T-helper 17 cell (primary cell): ENCODE measurements at places on chromosomes 16 and 17.
A peak's percentile ranks its signal among the peaks of the same experiment; 100 is the strongest.

DNA sequence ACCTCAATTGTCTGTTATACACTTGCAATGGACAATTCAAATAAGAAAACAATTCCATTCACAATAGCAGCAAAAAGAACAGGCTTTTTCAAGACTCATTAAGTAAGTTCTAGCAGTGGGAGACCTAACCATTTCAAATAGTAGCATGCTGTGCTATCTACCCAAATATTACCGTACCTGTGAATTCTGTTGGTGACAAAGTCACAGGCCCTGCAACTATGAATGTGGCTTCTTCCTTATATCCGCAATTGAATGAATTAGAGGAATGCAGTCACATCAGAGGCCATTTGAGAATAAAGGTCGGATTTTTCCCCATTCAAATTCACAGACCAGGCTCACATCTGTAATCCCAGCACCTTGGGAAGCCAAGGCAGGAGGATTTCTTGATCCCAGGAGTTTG lies 800 bp upstream of the NME4 start:
- H3K27me3 ChIP-seq, result no peaks in the 10 kb centered on the region
- H3K36me3 ChIP-seq, result no peaks in the 10 kb centered on the region
- no peak for DNase-seq
- H3K27ac ChIP-seq, result peak overlapping the region; percentile 41
- peak overlapping the region; percentile 90 for H3K4me3 ChIP-seq

DNA sequence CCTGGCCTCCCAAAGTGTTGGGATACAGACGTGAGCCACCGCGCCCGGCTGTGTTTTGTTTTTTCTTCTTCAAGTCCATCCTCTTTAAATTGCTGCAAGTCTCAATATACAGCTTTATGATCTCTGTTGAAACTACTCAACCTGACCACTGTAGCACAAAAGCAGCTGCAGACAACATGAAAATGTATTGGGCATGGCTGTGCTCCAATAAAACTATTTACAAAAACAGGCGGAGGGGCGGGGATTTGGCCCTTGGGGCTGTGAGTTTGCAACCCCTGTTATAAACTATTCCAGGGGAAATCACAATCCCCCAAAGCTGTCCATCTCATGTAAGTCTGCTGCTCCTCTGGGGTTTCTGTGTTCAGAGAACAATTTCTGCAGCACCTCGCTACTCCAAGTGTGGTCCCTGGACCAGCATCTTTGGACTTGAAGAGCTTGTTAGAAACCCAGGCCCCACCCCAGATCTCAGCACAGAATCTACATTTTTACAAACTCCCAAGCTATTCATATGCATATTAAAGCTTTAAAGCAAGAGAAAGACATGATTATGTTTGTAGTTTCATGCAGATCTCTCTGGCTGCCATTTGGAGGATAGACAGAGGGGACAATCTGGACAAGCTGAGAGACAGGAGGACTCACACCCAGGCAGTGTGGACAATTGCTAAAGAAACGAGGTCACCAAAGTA lies 33.6 kb downstream of the TEKT5 start:
- DNase-seq, result no peak
- H3K4me1 ChIP-seq, result peaks cover 2% of the 10 kb centered on the region
- peaks cover 40% of the 10 kb centered on the region for H3K27me3 ChIP-seq
- no peak overlapping the region for H3K27ac ChIP-seq
- no peak overlapping the region for H3K4me3 ChIP-seq

- no peak for DNase-seq
- H3K27me3 ChIP-seq, result peaks cover 8% of the 10 kb centered on the region
- peaks cover 2% of the 10 kb centered on the region for H3K4me1 ChIP-seq
- H3K4me3 ChIP-seq, result no peak overlapping the region
- no peak overlapping the region for H3K27ac ChIP-seq
Measured at GRCh38 chr17:17503566-17504130, 7.5 kb upstream of the RASD1 start.

DNA sequence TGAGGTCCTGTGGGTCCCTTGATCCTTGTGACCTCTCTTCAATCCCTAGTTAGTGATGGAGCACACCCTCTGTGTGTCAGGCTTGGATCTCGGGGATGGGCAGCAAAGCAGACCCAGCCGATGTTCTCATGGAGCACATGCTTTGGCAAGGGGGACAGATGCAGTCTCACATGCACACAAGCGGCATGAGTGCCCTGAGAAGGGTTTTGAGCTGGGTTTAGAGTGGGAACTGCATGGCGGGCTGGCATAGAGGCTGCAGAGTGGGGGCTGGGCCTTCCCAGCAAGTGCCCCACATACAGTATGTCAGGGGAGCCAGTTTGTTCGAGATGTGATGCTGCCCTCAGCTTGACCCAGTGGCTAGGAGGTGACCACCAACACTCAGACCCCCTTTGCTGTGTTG lies 41.6 kb downstream of the B9D1 start:
- no peak for DNase-seq
- no peak overlapping the region for H3K27ac ChIP-seq
- H3K4me3 ChIP-seq, result no peak overlapping the region
- peaks cover 5% of the 10 kb centered on the region for H3K36me3 ChIP-seq

- no peak overlapping the region for H3K4me3 ChIP-seq
- DNase-seq, result no peak
- H3K27me3 ChIP-seq, result no peaks in the 10 kb centered on the region
- H3K27ac ChIP-seq, result no peak overlapping the region
- H3K36me3 ChIP-seq, result no peaks in the 10 kb centered on the region
Measured at GRCh38 chr17:32701871-32702270, 175.1 kb downstream of the MYO1D start.
